ENCODE measurements at places on chromosomes 16 and 17. TPM values are rescaled to one million over a fixed set of nuclear protein-coding genes. Genes with fewer than 3 reads are reported as not detected.

Gene CCL4
- 12.7 TPM for polyA plus RNA-seq

Gene KRTAP2-2
- polyA plus RNA-seq: not detected

Gene PRAC2
- 17.5 TPM for polyA plus RNA-seq

Gene GNG13
- polyA plus RNA-seq: 0.92 TPM

Gene GCGR
- polyA plus RNA-seq: 0.96 TPM

Gene ABCA10
- polyA plus RNA-seq: 1.9 TPM

Gene PERCC1
- polyA plus RNA-seq: not detected

Gene OTOA
- polyA plus RNA-seq: 0.46 TPM

Gene SPNS3
- polyA plus RNA-seq: not detected

Gene MIS12
- polyA plus RNA-seq: 12.0 TPM

Gene TMEM235
- not detected for polyA plus RNA-seq

Gene TBC1D16
- polyA plus RNA-seq: 4.2 TPM

Gene CXCL16
- 21.6 TPM for polyA plus RNA-seq

Gene CASKIN1
- under 0.01 TPM for polyA plus RNA-seq

Gene ZNF469
- 0.61 TPM for polyA plus RNA-seq

GRCh38 chr16:88402551-88403240 lies 19.9 kb downstream of the ZNF469 start:
- DNase-seq: no peak
- H3K36me3 ChIP-seq: no peaks in the 10 kb centered on the region
- H3K4me3 ChIP-seq: no peak overlapping the region
- no peaks in the 10 kb centered on the region for H3K27me3 ChIP-seq
- no peaks in the 10 kb centered on the region for H3K4me1 ChIP-seq

- no peaks in the 10 kb centered on the region for H3K36me3 ChIP-seq
- no peaks in the 10 kb centered on the region for H3K27me3 ChIP-seq
- H3K4me1 ChIP-seq: no peaks in the 10 kb centered on the region
These were observed 44.6 kb upstream of the GSE1 start for GRCh38 chr16:85568519-85568918.

DNA sequence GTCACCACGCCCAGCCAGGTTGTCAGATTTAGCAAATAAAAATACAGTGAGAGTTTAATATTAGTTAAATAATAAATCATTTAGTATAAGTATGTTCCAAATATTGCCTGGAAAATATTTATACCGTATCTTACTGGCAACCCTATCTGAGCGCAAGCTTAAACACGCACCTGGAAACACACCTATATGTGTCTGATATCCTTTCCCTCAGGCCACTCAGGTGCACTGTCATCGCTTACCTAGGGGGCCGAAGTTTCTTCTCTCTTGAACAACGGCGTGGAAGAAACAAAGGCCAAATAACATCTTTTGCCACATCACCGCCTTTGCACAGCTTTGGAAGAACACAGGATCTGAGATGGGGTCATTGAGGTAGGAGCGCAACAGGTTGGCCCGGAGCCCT lies 54.0 kb downstream of the LYRM1 start:
- no peaks in the 10 kb centered on the region for H3K36me3 ChIP-seq
- H3K4me1 ChIP-seq: no peaks in the 10 kb centered on the region
- no peak for DNase-seq
- no peak overlapping the region for H3K27ac ChIP-seq
- no peak overlapping the region for H3K4me3 ChIP-seq

DNA sequence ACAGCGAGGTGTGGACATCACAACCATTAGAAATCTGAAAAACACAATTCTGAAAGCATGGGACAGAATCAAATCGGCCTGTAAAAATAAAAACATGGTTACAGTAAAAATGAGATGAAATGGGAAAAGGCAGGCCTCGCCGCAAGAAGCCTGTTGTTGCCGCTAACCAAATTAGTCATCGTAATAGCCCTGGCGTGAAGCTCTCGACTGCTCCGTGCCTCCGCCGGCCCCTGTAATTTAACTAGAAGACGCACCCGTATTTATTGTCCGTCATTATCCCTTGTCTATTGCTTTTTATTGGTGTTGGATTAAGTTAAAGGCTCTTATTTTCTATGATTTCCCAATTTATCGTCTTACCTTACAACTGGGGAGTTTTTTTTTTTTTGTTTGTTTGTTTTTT lies 334.6 kb upstream of the EEF2KMT start:
- H3K27ac ChIP-seq: no peak overlapping the region
- no peaks in the 10 kb centered on the region for H3K4me1 ChIP-seq
- H3K4me3 ChIP-seq: no peak overlapping the region

- peak within 1 kb of the TSS; percentile 69 for H3K4me3 ChIP-seq
- DNase-seq: peak; percentile 92
- no peaks in the 10 kb centered on the region for H3K27me3 ChIP-seq
These were observed at the start of gene MYCBPAP for GRCh38 chr17:50507871-50508572. TSS of gene MYCBPAP (plus strand) at chr17:50508439. CDS start at chr17:50508675, 236 bp downstream.

GRCh38 chr16:88494335-88495154 lies 41.5 kb downstream of the ZFPM1 start:
- no peak overlapping the region for H3K27ac ChIP-seq
- H3K4me3 ChIP-seq: no peak overlapping the region
- H3K27me3 ChIP-seq: peaks cover 25% of the 10 kb centered on the region
- H3K4me1 ChIP-seq: no peaks in the 10 kb centered on the region
- H3K36me3 ChIP-seq: no peaks in the 10 kb centered on the region
- DNase-seq: no peak

DNA sequence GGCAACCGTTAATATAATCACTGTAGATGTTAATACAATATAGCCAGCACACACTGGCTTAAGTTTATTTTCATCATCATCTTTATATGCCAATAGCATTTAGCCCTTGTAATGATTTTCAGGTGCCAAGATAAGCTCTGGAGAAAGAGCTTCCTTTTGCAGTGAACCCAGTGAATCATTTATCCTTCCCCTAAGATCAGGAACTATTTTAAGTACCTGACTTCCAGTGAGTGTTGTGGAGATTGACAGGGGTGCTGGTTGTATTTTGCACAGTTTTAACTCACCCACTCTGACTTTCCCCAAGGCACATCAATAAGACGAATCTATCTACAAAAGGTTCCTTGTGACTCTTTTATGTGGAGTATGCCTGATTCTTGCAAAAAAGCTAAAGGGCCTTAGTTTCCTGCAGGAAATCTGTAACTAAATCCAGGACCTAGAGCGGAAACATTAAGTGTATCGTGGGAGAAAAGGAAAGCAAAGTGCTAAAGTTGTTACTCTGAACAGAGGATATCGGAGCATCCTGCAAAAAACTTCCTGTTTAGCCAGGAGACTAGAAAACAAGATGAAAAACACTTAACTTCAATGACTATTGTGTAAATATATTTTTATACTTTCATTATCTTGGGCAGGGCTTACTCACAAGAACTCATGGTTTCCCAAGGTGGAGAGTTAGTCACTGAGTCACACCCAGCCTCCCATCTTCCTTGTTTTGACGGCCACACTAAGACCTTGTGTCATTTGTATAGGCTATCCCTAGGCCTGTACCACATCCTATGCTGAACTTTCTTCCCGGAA lies 183.6 kb downstream of the MAP2K6 start:
- no peaks in the 10 kb centered on the region for H3K4me1 ChIP-seq
- H3K27me3 ChIP-seq: no peaks in the 10 kb centered on the region
- H3K36me3 ChIP-seq: no peaks in the 10 kb centered on the region
- no peak overlapping the region for H3K4me3 ChIP-seq
- H3K27ac ChIP-seq: no peak overlapping the region

GRCh38 chr17:19374136-19374535 lies 4.2 kb upstream of the MAPK7 start:
- peaks cover 9% of the 10 kb centered on the region for H3K4me1 ChIP-seq
- H3K27ac ChIP-seq: no peak overlapping the region
- no peaks in the 10 kb centered on the region for H3K27me3 ChIP-seq
- H3K36me3 ChIP-seq: no peaks in the 10 kb centered on the region

GRCh38 chr17:45876539-45876938 lies 17.8 kb upstream of the MAPT start:
- H3K27me3 ChIP-seq: no peaks in the 10 kb centered on the region
- H3K4me1 ChIP-seq: no peaks in the 10 kb centered on the region
- DNase-seq: no peak
- no peak overlapping the region for H3K4me3 ChIP-seq

DNA sequence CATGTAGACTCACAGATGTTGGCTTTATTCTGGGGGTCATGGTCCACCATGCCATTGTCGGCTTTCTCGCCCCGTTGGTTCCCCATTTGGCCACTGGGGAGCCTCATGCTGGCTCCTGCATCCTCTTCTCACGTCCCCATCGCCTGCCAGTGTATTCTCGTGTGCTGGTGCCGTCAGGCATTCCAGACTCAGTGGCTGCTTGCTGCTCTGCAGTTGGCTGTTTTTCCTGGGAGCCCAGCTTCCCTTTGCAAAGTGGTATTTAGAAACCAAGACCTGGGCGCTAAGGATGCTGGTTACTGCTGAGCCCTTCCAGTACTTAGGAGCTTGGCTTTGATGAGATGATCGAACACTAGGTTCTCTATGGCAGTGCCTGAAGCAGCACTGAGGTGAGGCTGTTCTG lies 19.1 kb downstream of the CRAMP1 start:
- no peak for DNase-seq
- H3K4me1 ChIP-seq: no peaks in the 10 kb centered on the region
- no peak overlapping the region for H3K4me3 ChIP-seq
- no peaks in the 10 kb centered on the region for H3K27me3 ChIP-seq
- H3K27ac ChIP-seq: no peak overlapping the region

DNA sequence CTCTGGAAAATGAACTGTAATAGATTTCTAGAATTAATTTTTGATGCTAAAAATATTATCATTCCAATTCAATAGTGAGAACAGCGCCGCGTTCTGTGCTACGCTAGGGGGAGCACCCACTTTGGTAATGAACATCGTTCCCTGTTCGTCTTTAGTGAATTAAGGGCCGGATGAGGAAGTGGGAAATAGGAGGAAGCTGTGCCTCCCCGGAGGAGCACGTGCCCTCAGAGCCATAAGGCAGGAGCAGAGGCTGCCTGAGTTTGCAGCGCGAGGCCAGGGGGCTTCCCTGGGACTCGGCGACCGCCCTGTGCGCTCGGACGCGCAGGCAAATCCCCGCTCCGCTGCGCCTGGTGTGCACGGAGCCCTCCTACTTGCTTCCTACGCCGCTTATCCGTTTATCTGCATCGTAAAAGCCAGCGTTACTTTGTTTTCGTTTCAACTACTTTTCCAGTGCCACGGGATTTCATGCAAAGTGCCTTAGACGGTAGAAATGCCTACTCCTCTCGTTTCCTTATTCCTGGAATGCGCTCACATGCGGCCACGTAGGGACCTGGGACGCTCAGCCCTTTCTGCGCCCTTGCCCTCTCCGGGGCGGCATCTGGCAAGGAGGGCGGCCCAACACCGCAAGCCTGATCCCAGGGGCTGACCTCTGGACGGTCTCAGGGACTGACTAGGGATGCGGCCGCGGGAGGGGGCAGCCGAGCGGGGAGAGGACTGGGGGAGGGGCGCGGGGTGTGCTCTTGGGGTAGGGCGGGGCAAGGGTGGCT lies 76.4 kb downstream of the KCNJ12 start:
- DNase-seq: peak; percentile 80
- H3K27me3 ChIP-seq: no peaks in the 10 kb centered on the region
- no peak overlapping the region for H3K27ac ChIP-seq

- peaks cover 6% of the 10 kb centered on the region for H3K36me3 ChIP-seq
- H3K4me1 ChIP-seq: peaks cover 29% of the 10 kb centered on the region
- no peaks in the 10 kb centered on the region for H3K27me3 ChIP-seq
These were observed 27.1 kb upstream of the ABCC11 start for GRCh38 chr16:48274476-48274875.

GRCh38 chr16:87210894-87211293 lies 106.3 kb downstream of the C16orf95 start:
- H3K36me3 ChIP-seq: no peaks in the 10 kb centered on the region
- no peaks in the 10 kb centered on the region for H3K4me1 ChIP-seq
- no peak overlapping the region for H3K27ac ChIP-seq

GRCh38 chr17:40557531-40558299 lies 7.6 kb downstream of the CCR7 start:
- H3K36me3 ChIP-seq: no peaks in the 10 kb centered on the region
- no peak overlapping the region for H3K4me3 ChIP-seq
- H3K27me3 ChIP-seq: no peaks in the 10 kb centered on the region
- peak overlapping the region; percentile 55 for H3K27ac ChIP-seq
- peaks cover 57% of the 10 kb centered on the region for H3K4me1 ChIP-seq

DNA sequence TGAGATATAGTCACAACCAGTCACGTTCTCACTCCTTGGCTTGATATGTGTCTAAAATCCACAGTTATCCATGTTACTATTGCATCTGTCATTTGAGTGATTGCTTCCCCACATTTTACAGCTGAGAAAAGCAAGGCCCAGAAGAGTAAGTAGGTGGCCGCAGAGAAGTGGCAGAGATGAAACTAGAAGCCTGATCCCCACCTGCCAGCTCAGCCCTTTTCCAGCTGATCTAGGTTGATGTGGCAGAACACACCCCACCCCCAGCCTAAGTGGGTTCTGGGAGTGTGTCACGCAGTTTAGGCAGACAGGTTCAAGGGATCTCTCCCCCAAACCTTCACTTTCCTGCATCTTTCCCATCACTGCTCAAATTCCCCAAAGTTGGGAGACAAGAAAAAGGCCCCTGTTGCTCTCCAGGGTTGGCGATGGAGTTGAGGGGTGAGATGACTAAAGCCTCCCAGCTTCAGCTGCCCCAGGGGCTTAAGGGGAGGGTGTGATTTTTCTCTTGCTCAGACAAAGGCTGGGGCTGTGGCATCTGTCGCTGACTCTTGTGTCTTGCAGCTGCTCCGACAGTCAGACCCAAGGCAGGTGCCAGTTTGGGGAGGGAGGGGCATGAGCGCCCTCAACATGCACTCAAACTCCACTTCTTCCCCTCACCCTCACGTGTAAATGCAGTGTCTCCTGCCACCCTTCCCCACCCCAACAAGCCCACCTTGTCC lies 48.9 kb upstream of the LHX1 start:
- no peak overlapping the region for H3K27ac ChIP-seq
- DNase-seq: no peak
- no peaks in the 10 kb centered on the region for H3K36me3 ChIP-seq

DNA sequence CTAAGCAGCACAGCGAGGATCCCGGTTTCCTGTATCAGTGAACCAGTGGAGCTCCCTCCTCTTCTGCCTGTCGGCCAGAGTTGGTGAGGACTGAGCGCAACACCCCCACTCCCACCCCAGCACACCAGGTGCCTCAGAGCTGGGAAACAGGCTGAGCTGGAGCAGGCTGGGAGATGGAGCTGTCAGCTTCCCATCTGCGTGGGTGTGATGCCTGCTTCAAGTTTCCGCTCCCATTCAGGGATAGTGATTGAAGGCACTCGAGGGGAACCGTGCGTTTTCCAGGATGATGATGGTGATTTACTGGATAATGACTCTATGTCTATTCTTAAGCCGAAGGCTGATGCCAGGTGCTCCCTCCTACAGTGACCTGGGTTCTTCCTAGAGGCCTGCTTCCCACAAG lies 144.5 kb downstream of the TMEM132E start:
- H3K4me3 ChIP-seq: no peak overlapping the region
- no peaks in the 10 kb centered on the region for H3K27me3 ChIP-seq
- H3K4me1 ChIP-seq: no peaks in the 10 kb centered on the region
- H3K36me3 ChIP-seq: no peaks in the 10 kb centered on the region
- DNase-seq: no peak

- H3K4me3 ChIP-seq: no peak overlapping the region
- no peaks in the 10 kb centered on the region for H3K27me3 ChIP-seq
- peaks cover 2% of the 10 kb centered on the region for H3K4me1 ChIP-seq
- DNase-seq: no peak
- H3K27ac ChIP-seq: no peak overlapping the region
These were observed 3.6 kb upstream of the ZCCHC14 start for GRCh38 chr16:87496447-87496801.
